ENCODE measurements at places on chromosomes 13 and 19. TPM values are rescaled to one million over a fixed set of nuclear protein-coding genes. Genes with fewer than 3 reads are reported as not detected.

The CCNA1 gene
- 0.91 TPM for total RNA-seq

The TBC1D4 gene
- total RNA-seq = 24.0 TPM

The SRRM5 gene
- 0.23 TPM for total RNA-seq

The C19orf67 gene
- total RNA-seq = not detected

The ZNF91 gene
- total RNA-seq = 44.8 TPM

The OVOL3 gene
- total RNA-seq = not detected

The MUC16 gene
- total RNA-seq = not detected

DNA sequence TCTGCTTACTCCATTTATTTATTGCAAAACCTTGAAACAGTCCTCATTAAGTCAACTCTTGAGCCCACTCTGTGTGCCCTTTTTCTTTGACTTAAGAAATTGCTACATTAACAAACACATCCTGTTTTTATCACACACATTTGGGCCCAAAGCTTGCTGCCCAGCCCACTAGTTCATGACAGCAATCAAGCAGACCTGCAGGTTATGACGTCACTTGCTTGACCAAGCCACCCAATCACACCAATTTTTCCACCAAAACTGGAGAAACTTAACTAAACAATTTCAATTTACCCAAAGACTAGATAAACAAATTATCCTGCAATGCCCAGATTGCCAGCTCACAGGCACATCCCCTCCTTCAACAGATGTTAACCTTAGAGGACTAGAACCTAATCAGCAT is 120.7 kb downstream of the ZNF429 start:
- no peaks in the 10 kb centered on the region for H3K36me3 ChIP-seq
- H3K4me3 ChIP-seq = no peak overlapping the region
- no peak overlapping the region for H3K27ac ChIP-seq
- no peaks in the 10 kb centered on the region for H3K27me3 ChIP-seq
- no peaks in the 10 kb centered on the region for H3K4me1 ChIP-seq
- DNase-seq = no peak

DNA sequence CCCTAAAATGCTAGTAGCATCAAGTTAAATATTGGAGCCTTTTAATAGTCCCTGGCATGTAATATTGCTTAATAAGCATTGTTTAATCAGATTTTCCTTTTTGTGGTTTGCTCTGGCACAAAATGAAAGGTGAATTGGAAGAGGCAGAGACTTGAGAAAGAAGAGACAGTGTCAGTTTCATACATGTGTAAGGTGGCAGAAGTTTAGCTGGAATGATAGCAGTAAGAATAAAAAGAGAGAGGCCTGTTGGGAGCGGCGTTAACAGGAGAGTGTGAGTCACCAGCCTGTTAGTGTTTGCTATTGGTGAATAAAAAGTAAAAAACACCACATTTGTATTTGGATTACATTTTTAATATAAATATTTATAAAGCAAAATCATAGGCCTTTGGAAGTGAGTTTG is 145.3 kb downstream of the PDS5B start:
- no peak overlapping the region for H3K27ac ChIP-seq
- DNase-seq = peak; percentile 33
- peaks cover 4% of the 10 kb centered on the region for H3K36me3 ChIP-seq
- H3K4me3 ChIP-seq = no peak overlapping the region
- H3K27me3 ChIP-seq = no peaks in the 10 kb centered on the region

- H3K4me1 ChIP-seq = no peaks in the 10 kb centered on the region
- no peaks in the 10 kb centered on the region for H3K36me3 ChIP-seq
- peak; percentile 56 for DNase-seq
- no peak overlapping the region for H3K27ac ChIP-seq
- no peaks in the 10 kb centered on the region for H3K27me3 ChIP-seq
These were observed 133.8 kb downstream of the MRPL57 start for GRCh38 chr13:21310220-21310619.

- H3K27ac ChIP-seq = no peak overlapping the region
- H3K4me1 ChIP-seq = peaks cover 12% of the 10 kb centered on the region
- DNase-seq = no peak
- H3K36me3 ChIP-seq = no peaks in the 10 kb centered on the region
- no peak overlapping the region for H3K4me3 ChIP-seq
These were observed 722 bp upstream of the ICAM1 start for GRCh38 chr19:10270180-10270615.

GRCh38 chr19:16375157-16375935 is 50.7 kb downstream of the KLF2 start:
- H3K27ac ChIP-seq = no peak overlapping the region
- H3K4me1 ChIP-seq = peaks cover 8% of the 10 kb centered on the region
- DNase-seq = no peak
- no peaks in the 10 kb centered on the region for H3K27me3 ChIP-seq
- no peak overlapping the region for H3K4me3 ChIP-seq

- no peaks in the 10 kb centered on the region for H3K36me3 ChIP-seq
- H3K27ac ChIP-seq = no peak overlapping the region
- no peaks in the 10 kb centered on the region for H3K27me3 ChIP-seq
- peaks cover 3% of the 10 kb centered on the region for H3K4me1 ChIP-seq
These were observed 13.9 kb downstream of the FCHO1 start for GRCh38 chr19:17765069-17765618.

DNA sequence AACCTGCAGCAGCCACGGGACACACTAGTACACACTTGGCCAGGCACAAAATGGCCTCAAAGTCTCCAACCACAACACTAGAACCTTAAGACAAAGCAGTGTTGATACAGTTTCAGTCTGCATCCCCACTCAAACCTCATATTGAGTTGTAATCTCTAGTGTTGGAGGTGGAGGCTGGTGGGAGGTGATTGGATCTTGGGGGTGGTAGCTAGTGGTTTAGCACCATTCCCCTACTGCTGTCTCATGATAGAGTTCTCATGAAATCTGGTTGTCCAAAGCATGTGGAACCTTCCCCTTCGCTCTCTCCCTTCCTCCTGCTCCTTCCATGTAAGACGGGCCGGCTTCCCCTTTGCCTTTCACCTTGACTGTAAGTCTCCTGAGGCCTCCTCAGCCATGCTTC is 638.7 kb downstream of the UQCRFS1 start:
- no peak for DNase-seq
- no peaks in the 10 kb centered on the region for H3K27me3 ChIP-seq
- no peaks in the 10 kb centered on the region for H3K4me1 ChIP-seq
- no peaks in the 10 kb centered on the region for H3K36me3 ChIP-seq
- H3K4me3 ChIP-seq = no peak overlapping the region
- H3K27ac ChIP-seq = no peak overlapping the region

DNA sequence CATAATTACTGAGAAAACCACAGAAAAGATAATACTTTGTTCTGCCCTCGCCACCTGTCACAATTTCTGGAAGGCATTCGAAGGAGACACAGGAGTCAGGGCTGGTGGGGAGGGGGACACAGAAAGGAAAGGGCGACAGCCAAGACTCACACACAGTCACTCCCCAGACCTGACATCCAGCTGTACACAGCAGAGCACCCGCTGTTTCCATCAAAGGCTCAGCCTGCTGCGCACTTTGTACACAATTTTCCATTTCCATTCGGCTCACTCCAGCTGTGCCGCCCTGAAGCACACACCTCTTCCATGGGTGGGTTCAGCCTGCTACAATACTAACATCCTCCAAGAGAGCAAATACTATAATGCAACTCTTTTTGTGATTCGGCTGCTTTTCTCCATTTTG is 38.0 kb downstream of the STK24 start:
- H3K27me3 ChIP-seq = no peaks in the 10 kb centered on the region
- no peak overlapping the region for H3K4me3 ChIP-seq
- DNase-seq = no peak
- H3K36me3 ChIP-seq = no peaks in the 10 kb centered on the region
- peaks cover 10% of the 10 kb centered on the region for H3K4me1 ChIP-seq

DNA sequence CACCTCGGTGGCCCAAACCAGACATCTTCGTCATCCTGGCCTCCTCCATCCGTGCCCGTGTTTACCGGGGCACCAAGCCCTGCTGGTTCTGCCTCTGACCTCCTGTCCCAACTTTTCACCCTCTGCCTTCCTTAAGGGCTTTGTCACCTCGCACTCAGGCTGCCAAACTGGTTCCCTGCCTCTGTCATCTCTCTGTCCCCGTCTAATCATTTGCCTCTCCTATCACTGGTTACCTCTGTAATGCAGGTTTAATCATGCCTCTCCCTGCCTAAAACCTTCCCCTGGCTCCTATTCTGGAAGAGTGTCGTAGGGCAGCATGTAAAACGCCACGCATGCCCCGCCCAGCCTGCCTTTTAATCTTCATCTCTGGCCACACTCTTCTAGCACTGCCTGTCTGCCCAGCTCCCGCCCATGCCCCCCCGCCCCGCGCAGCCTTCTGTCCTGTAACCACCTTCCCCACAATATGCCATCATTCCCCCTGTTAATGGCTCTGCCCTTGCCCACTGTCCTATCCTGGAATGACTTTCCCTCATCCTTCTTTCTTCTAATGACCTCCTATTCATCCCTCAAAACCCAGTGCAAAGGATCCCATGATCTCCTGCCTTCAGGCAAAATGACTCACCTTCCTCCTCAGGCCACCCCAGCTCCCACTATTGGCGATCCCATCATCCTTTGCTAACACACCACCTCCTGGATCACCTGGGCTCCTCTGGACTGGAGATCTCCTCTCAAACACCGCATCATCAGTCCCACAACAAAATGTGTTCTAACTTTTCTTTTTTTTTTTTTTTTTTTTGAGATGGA is 66.7 kb downstream of the PEX11G start:
- no peak for DNase-seq
- H3K36me3 ChIP-seq = no peaks in the 10 kb centered on the region
- H3K27me3 ChIP-seq = no peaks in the 10 kb centered on the region
- no peak overlapping the region for H3K4me3 ChIP-seq
- H3K27ac ChIP-seq = no peak overlapping the region
- no peaks in the 10 kb centered on the region for H3K4me1 ChIP-seq

DNA sequence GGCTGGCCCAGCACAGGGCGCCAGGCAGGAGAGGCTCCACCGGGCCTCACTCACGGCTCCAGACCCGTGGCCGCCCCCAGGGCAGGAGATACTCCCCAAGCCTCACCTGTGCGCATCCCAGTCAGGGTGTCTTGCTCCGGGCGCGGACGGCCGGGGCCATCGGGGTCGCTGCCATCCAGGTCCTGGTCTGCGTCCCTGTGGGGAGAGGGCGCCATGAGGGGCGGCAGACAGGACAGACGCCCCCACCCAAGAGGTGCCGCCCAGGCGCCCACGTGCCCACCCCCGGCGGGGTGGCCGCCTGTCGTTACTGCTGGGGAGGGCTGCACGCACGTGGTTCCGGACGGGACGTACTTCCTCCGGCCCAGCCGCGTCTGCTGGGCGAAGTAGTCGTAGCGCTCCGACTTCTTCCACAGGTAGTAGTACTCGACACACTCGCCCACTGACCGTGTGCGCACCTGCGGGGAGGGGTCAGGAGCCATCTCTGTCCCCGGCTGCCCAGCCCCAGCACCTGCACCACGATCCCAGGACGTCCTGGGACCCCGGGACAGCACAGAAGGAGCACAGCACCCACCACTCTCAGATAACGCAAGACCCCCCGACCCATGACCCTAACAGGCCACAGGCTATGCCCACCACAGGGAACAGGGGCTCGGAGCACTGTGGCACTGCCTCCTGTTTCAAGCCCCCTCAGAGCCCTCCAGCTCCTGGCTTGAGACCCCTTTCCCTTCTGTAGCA is 17.4 kb upstream of the PLPP2 start:
- no peak overlapping the region for H3K27ac ChIP-seq
- peaks cover 5% of the 10 kb centered on the region for H3K36me3 ChIP-seq
- no peaks in the 10 kb centered on the region for H3K4me1 ChIP-seq
- H3K27me3 ChIP-seq = no peaks in the 10 kb centered on the region

DNA sequence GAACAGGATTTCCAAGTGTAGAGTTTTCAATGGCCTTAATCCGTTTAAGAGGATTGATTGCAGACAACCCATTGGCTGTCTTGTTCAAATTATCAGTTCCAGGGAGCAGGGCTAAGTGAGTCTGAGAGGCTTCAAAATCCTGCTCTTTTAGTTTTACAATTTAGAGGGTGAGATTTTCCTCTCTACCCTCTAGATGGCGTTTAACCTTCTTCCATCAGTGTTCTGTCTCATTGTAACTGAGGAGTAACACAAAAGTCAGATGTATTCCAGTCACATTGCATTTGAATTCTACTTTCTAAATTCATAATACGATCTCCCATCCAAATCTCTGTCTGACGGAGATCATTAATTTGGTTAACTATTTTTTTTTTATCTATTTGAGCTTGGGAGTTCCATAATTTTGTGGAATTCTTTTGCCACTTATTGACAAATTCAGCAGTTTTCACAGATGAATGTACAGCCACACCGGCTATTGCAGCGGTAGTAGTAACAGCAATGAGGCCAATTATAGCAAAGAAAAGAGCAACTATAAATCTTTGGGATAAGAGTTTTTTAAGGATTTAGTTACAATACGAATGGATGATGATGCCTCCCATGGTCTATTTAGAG is 7.8 kb upstream of the C19orf84 start:
- no peak overlapping the region for H3K4me3 ChIP-seq
- no peaks in the 10 kb centered on the region for H3K36me3 ChIP-seq
- DNase-seq = no peak
- no peaks in the 10 kb centered on the region for H3K27me3 ChIP-seq

DNA sequence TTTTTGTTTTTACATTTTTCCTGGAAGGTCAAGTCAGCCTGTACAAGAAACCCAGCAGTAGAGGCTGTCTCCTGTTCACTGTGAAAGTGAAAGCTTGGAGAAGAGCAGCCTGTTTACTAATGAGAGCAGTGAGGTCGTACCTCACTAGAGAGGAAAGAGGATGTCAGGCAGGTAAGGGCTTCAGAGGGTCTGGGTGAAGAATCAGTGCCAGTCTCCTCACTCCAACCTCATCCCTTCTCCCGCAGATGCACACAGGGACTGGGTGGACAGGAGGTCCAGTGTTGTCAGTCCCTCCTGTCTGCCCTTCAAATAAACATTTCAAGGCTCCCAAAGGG is 462.5 kb downstream of the KLF5 start:
- no peak for DNase-seq
- no peaks in the 10 kb centered on the region for H3K27me3 ChIP-seq
- no peak overlapping the region for H3K27ac ChIP-seq

- peak overlapping the region; percentile 24 for H3K4me3 ChIP-seq
- H3K36me3 ChIP-seq = peaks cover 26% of the 10 kb centered on the region
- peak overlapping the region; percentile 80 for H3K27ac ChIP-seq
- H3K4me1 ChIP-seq = peaks cover 22% of the 10 kb centered on the region
These were observed 5.2 kb downstream of the TRIP10 start for GRCh38 chr19:6744381-6745301.

DNA sequence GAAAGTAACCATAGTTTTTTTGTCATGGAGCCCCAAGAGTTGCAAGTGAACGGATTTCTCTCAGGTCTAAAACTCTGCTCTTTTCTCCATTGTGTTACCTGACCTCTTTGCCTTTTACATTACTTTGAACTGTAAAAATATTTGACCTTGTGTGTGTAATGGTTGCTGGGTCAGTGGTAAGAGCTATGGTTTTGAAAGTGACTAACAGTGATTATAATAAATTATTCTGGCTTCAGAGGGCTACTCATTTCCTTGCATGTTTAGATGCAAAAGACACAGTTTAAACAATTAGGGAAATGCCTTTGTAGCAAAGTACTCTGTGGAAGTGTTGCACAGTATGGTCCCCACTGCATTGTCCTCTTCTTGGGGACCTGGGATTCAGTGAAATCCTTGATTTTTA is 29.3 kb upstream of the PSG8 start:
- H3K27ac ChIP-seq = no peak overlapping the region
- no peak overlapping the region for H3K4me3 ChIP-seq
- DNase-seq = no peak
- H3K27me3 ChIP-seq = no peaks in the 10 kb centered on the region
- no peaks in the 10 kb centered on the region for H3K36me3 ChIP-seq
